ENCODE measurements at places on chromosomes 2 and 18.
A peak's percentile ranks its signal among the peaks of the same experiment; 100 is the strongest.

DNA sequence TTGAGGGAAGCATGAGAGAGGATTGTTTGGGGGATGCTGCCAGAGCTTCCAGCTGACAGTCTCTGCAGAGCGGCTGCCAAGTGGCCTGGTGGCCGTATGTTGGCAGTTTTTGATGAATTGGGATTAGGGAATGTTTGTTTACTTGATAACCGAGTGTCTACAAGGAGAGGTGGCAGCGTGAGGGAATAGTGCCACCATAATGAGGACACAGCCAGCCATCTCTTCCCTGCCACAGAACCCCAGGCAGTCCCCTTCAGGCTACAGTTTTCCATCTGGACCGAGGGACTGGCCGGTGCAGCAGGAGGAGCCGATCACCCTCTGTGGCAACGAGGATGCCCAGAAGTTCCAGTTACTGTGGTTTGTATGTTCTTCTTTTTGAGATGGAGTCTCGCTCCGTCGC lies 55.2 kb downstream of the TRAPPC12 start:
- DNase-seq = no peak

DNA sequence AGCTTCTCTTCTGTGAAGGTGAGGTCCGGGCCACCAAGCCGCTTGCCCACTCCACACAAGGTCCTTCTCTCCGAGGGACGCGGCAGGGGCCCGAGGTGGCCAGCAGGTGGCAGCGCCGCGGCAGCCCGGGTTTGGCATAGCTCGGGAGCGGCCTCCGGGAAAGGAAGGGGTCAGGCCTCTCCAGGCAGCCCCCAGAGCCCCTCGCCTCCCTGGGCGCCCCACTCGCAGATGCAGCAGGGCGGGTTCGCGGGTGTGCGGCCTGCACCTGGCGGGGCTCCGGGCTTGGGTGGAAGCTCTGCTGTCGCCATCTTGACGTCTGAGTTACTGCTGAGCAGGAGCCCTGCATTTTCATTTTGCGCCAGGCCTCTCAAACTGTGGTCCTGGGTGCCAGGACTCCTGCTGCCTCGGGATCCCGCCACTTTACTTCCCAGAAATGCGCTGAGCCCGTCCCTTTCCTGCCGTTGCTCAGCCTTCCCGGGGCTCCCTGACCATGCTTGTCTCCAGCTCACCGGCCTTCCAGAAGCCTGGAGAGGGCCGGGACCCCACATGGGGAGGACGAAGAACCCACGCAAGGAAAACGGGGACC lies 18.6 kb upstream of the NCL start:
- peak; percentile 53 for DNase-seq

GRCh38 chr2:111958901-111959300 lies 60.5 kb downstream of the MERTK start:
- no peak for DNase-seq

- DNase-seq = no peak
Measured at GRCh38 chr2:10331702-10332401, 29.1 kb downstream of the HPCAL1 start.

- DNase-seq = no peak
Measured at GRCh38 chr2:205800773-205801172, 118.5 kb downstream of the NRP2 start.

GRCh38 chr2:12032398-12032797 lies 286.0 kb downstream of the LPIN1 start:
- DNase-seq = no peak

DNA sequence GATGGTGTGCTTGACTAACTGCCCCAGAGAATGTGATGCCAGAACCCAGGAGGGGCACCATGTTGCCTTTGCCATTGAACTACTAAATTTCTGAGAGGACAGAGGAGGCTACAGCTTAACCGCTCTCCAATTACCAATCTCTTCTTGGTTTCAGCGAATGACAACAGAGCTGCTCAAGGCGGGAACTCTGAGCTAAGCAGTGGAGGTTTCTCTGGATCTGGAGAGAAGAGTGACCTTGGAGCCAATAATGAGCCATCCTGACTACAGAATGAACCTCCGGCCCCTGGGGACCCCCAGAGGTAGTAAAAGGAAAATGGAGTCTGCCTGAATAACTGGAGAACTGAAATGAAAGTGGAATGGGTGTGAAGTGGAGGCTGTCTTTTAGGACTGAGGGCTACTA lies 53.2 kb downstream of the DIS3L2 start:
- DNase-seq = no peak

GRCh38 chr2:136319237-136319636 lies 201.3 kb upstream of the CXCR4 start:
- no peak for DNase-seq

DNA sequence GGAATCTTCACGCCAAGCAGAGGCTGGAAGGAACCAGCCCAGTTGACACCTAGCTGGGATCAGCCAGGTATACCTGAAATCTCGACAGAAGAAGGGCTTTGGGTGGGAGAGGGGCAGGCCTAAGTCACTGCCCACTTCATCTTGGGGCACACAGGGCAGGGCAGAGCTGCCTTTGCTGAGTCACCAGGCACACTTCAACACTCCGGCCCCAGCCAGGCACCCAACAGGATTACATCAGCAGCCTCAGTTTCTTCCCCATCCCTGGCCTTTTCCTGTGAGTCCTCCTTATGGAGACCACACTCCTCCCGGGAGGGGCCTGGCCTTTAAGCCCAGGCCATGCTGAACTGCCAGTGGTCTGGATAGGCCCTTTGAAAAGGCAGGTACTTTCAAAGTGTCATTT lies 201.7 kb upstream of the HS6ST1 start:
- no peak for DNase-seq

DNA sequence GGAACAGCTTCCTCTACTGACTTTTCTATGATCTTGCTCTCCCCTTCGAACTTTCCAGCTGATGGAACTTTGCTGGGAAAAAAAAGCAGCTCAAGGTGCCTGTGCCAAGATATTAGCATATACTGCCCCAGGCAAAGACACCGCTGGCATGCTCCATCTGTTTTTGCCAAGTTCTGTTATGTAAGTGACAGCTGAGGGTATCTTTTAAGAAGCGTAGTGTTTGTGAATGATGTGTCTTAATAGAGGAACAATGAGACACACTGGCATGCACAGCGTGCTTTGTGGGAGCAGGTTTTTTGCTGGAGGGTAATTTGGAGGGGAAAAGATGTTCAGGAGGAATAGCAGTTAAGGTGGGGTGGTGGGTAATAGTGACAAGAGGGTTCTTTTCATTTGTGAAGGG lies 47.8 kb downstream of the SLC4A3 start:
- no peak for DNase-seq

GRCh38 chr2:218870984-218871344 lies 9.7 kb upstream of the WNT10A start:
- DNase-seq = no peak

- no peak for DNase-seq
Measured at GRCh38 chr2:4427083-4427482, 723.7 kb downstream of the DCDC2C start.

DNA sequence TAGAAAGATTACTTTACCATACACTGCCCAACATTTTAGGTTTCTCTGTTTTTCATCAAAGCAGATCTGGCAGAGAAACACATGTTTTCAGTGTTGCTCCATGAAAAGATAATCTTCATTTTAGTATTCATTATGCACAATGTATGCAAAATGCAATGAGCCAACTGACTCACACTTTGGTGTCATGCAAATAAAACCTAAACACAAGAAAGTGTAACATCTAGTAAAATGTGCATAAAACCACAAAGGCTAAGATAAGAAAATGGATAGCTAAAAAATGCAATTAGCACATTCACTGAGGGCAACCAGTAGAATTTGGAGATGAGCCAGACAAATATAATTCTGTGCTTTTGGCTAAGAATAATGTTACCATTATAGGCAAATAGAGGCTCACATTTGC lies 203.5 kb upstream of the UBE2E3 start:
- DNase-seq = no peak

- DNase-seq = no peak
Measured at GRCh38 chr2:50962731-50963130, 69.2 kb downstream of the NRXN1 start.

DNA sequence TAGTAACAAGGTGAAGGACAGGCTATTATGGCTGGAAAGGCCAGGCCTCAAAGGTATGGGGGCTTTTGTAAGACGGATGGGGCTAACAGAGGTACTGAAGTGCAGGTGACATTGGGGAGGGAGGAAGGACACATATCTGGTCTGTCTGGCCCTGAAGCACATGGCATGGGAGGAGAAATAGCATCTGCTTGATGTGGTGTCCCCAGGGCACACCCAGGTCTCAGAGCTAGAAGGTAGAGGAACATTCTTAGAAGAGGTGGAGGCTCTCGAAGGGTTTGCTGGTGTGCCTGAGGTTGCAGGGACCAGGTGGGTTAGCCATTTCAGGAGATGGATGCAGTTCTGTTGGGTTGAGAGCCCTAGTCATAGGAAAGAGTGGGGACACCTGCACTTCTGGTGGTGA lies 9.5 kb downstream of the RALB start:
- DNase-seq = no peak

DNA sequence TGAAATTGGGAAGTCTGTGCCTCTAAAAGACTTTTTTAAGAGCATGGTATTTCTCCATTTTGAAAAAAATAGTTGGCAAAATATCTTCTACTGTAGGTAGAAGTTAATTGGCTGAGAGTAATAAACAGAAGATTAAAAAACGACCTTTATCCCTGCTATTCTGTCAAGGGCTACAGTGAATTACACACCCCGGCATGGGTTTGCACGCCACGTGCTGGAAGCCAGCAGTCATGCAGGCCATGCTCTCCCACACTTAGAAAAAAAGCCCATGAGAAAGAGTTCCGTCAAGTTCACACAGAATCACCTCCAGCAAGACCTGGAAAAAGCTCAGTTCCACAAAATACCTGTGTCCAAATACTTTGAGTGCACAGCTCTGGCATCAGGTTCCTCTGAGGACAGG lies 26.8 kb downstream of the FAM110C start:
- DNase-seq = no peak

GRCh38 chr2:44543773-44544725 lies 182.3 kb downstream of the CAMKMT start:
- no peak for DNase-seq

- DNase-seq = no peak
Measured at GRCh38 chr2:40279482-40279881, 172.4 kb downstream of the SLC8A1 start.

- no peak for DNase-seq
Measured at GRCh38 chr2:43174368-43174916, 52.0 kb downstream of the ZFP36L2 start.

DNA sequence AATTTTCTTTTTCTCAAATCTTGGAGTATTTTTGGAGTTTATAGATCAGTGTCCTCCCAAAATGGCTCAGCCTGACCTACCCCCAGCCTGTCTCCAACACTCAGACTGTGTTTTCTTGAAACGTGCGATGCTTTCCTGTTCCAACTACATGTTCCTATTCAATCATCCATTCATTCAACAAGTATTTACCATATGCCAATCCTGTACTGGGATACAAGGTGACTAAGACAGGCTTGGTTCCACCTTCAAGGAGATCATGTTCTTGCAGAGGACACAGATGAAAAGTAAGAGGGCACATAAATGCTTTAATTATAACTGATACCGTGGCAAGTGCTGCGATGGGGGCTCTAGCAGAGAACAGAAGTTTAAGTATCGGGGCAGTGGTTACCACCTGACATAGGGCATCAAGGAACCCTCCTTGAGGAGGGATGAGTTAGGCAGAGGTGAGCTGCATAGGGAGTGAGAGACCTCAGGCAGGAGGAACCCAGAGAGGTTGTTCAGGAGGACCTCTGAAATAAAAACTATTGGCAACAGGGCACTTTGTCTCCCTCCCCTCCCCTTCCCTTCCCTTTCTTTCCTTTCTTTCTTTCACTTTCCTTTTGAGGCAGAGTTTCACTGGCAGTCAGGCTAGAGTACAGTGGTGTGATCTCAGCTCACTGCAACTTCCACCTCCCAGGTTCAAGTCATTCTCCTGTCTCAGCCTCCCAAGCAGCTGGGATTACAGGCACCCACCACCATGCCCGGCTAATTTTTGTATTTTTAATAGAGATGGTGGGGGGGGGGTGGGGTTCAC lies 469.0 kb downstream of the EPHA4 start:
- no peak for DNase-seq

DNA sequence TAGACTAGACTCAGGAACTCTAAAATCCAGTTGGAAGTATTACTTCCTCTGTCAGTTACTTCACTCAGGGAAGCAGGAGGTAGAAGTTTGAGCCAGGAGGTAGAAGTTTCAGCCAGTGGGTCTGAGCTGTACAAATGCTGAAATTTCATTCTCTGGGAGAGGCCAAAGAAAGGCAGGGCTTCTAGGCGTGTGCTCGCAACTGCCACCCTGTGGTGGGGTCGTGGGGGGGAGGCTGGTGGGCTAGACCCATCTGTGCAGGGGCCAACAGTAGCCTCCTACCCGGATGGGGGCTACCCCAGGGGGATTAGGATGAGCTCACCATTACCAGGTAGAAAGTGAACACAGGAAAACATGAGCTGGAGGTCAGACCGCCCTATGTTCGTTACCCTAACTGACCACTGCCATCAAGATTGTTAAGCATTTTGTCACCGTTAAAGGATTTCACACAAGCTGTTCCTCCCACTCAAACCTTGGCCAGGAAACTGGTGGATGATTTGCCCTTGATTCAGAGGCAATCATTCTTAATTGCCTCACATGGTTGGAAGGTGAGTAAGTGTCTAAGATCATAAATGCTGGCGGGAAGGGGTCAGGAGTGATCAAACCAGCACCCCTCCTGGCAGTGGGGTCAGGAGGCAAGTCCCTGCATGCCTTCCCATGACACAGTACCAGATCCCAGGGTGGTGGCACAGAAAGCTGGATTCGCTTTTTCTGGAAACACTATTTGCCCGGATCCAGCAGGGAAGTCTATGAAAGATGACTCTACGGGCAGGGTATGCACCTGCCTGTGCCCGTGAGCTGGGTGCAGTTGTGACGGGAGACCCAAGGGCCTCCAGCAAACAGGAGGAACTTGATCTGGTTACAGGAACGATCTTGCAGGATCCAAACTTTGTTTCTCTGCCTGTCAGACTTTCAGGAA lies 5.2 kb upstream of the FHL2 start:
- DNase-seq = no peak

DNA sequence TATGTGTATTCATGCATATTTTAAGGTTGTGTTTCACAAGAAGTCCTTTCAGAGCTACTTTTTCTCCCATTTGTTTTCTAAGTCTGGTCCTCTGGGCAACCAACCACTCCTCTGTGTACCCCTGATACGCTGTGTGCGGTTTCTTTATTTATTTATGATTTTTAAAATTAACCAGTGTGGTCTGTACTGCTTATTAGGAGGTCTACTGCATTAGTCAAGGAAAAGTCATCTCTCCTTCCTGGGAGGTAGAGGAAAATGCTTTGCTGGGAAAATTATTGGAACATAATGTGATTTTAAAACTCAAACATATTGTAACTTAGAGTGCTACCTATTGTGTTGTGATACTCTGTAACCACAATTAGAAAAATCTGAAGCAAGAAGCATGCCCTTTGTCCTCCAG lies 1404.3 kb downstream of the SUCLG1 start:
- no peak for DNase-seq

DNA sequence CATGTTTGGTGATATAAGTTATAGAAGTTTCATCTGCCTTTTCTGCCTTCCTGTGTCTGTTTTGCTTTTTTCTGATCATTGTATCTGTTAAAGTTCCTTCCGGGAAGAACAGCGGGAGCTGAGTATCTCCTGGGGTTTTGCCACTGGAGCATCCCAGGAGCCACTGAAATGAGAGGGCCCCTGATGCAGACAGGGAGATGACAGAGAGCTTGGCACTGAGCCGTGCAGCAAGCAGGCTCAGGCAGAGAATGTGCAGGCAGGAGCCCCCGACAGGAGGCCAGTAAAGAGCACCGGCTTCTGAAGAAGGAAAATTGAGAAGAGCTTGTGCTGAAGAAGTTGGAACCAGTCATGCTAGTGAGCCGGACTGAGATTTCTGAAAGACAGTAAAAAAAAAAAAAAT lies 137.8 kb downstream of the TDRD15 start:
- no peak for DNase-seq

- no peak for DNase-seq
Measured at GRCh38 chr2:205776720-205777119, 94.4 kb downstream of the NRP2 start.

GRCh38 chr2:196926562-196927375 lies at the start of gene PGAP1:
Gene PGAP1 (minus strand): TSS chr2:196926707. CDS start chr2:196926616, 91 bp downstream.
- peak; percentile 89 for DNase-seq
